ENCODE measurements at places on chromosomes 12 and 14.

GRCh38 chr14:99649219-99649618 lies 4.3 kb downstream of the HHIPL1 start:
- DNase-seq = no peak

DNA sequence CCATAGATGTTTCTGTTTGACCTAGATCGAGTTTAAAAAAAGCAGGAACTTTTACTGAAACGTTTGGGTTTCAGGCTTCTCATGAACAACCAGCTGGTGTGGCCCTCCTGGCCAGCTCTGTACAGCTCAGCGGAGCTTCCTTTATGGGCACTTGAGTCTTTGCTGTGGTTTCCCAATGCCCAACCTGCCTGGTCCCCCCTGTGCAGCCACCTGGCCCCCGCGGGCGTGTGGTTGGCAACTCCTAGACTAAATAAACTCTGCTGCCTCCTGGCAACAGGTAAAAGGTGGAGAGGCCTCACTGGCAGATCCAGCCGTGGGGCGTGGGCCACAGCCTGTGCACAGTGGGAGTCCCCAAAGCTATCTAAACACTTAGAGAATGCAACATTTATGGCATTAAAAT lies 38.7 kb downstream of the ADGRD1 start:
- DNase-seq = peak; percentile 52

DNA sequence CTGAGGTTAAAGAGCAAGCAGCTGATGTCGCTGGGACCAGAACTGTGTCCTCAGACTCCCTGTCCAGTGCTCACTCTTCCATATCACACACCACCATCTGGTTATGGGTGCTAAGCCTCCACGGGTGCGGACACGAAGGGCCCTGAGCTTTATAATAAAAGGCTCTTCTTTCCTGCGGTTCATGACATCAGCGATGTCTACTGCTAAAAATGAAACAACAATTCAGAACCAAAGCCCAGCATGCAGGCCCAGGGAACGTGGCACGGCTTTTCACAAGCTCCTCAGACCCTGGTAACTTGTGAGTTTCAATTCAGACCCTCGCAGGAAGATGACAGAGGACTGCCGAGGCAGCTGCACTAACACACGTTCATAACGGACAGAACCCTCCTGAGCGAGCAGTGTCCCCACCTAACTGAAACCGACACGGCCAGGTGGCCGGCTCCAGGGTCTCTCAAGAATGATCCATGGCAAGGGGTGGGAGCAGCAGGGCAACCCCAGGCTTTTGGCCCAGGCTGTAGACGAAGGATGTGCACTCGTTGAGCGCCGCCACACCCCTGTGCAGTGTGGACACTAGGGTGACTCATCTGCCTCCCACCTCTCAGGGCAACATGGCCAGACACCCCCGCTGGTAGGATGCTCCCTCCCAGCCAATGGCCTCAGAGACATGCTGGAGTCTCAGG lies 180.3 kb downstream of the CALM1 start:
- no peak for DNase-seq

DNA sequence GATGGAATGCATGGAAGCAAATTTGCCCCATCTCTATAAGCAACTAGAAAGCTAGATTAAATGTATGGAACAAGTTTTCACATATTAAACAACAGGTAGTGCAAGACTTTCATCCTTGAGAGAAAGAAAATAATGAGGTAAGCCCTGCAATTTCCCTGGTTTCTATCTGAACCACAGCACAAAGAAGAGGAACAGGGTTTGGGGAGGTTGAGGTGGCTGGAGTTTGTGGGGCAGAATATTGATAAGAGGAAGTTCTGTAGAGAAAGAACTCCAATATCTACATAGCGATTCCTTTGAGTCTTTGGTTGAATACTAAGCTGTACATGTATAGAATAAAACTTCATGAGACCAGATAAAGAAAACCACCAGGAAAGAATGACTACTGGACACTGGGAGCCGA lies 96.3 kb upstream of the CCND2 start:
- no peak for DNase-seq

- peak; percentile 87 for DNase-seq
Measured at GRCh38 chr12:55927588-55928502, at the start of gene PYM1. Gene PYM1 (minus strand): TSS chr12:55927894. CDS start chr12:55927761, 133 bp downstream.

GRCh38 chr12:130026608-130027176 lies 122.9 kb upstream of the TMEM132D start:
- DNase-seq = peak; percentile 64

DNA sequence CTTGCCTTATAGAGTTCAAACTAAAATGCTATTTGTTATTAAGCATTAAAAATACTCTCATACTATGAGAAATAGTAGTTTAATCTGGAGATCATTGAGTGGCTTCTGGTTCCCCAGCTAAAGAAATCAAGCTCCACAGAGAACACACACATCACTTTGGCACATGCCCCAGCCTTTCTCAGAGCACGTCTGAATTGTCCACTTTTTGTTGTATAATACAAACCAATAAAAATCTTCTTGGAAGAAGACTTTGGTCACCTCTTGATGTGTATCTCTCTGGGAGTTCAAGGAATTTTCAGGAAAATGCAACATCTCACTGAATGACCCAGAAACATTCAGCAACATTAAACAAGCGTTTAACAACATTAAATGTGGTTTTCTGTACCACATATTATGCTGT lies 413.9 kb downstream of the GALC start:
- DNase-seq = no peak

GRCh38 chr12:65496617-65497016 lies 218.1 kb downstream of the MSRB3 start:
- DNase-seq = no peak

GRCh38 chr12:16454481-16454880 lies 107.0 kb downstream of the MGST1 start:
- DNase-seq = no peak

- DNase-seq = no peak
Measured at GRCh38 chr14:74697543-74697942, 15.3 kb downstream of the AREL1 start.

DNA sequence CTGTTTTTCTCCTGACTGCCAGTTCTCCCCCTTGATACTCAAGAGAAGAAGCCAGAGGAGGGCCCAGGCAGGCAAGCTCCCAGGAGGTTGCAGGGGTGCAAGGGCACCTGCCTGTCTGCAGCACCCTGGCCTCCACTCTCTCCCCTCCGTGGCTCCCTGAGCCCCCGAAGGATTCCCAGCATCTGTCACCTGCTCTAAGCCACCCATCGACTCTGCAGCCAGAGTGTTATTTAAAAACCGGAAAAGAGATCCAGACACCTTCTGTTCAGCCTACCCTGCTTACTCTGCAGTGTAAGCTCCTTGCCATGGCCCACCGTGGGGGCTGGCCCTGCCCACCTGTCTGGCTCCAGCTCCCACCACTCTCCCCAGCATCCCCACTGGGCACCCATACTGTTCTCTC lies 121.4 kb downstream of the KSR2 start:
- no peak for DNase-seq

GRCh38 chr12:80232837-80233236 lies 133.5 kb downstream of the OTOGL start:
- no peak for DNase-seq

DNA sequence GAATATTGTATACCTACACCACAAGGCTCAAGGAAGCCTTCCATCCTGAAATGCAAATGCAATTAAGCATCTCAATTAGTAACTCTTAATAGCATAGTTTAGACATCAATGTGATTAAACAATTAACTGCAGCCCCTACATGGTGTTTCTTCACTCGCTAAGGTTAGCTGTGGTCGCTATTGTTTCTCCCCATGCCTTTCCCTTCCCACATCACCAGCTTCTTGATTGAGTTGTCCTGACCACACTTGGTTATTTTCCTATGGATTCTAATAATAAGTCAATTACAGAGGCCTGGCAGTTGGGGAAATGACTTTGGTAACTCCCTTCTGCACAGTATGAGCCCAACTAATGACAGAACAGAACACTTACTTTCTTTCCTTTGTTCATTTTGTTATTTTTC lies 265.0 kb downstream of the ADAMTS20 start:
- no peak for DNase-seq

DNA sequence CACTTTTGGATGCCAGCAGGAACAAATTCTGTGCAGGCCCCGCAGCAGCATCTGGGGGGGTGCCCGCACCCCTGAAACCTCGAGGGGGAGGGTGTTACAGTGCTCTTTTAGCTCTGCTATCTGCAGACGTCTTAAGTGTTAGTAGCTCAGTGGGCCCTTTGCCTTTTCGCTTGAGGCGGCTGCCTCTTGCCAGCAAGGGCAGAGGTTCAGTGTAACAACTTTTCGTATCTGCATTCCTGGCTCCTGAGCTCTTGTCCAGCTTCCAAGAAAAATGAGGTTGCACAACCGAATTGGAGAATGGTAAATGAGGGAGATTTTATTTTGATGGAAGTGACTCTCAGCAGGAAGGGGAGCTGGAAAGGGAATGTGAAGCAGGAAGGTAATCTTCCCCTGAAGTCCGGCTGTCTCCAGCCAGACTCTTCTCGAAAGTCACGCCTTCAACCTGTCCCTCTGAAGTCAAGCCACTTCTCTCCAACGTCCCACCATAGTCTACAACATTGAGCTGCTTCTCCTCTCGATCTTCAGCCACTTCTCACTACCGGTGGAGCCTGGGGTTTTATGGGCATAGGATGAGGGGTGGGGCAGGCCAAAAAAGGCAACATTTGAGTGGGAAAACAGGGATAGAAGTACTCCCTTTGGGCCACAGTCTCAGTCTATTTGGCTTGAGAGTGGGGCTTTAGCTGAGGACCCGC lies 17.8 kb downstream of the TAS2R50 start:
- no peak for DNase-seq

DNA sequence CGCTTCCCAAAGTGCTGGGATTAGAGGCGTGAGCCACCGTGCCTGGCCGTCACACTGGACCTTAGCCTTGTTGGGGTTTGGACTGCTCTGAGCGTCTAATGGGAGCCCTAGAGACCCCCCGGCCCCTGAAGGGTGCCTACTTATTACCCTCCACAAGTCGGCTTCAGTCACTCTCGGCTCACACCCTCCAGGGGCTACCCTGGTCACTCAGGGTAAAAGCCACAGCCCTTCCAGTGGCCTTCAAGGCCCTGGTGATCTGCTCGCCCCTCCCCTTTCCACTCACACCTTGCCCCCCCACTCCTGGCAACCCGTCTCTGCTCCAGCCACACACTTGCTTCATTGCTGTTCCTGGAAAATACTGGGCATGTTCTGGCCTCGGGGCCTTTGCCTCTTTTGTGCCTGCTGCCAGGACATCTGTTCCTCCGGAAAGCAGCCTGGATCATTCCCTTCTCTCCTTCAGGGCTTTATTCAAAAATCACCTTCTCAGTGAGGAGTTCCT lies 3.6 kb upstream of the MORN3 start:
- no peak for DNase-seq

- DNase-seq = no peak
Measured at GRCh38 chr14:55749946-55750345, 169.9 kb downstream of the KTN1 start.

DNA sequence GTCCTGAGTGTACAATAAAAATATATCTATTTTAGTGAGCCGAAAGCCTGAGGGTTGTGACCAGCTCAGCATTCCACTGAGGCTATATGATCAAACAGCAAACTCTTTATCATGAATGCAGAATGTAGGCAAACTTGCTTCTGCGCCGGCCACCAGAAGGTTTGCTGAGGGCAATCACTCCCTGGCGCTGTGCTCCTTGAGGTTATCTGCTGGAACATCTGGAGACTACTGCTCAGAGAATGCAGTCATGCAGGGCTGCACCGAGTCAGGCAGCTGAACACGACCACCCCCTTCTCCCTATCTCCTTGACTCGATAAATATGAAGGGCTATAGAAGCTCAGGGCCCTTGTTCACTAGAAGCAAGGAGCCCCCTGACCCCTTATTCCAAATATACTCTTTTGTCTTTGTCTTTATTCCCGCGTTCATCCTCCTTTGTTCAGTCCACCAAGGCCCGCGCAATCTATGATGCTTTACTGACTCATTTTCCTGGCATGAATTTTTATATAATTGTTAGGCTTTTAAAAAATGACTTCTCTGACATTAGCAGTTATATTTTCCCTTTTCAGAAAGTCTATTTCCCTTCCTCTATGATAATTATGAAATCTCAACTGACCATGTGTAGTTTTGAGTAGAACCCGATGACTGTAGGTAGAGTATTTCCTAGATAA lies 1089.3 kb downstream of the SLC16A7 start:
- no peak for DNase-seq
